ENCODE measurements at places on chromosomes 12 and 14. TPM values are rescaled to one million over a fixed set of nuclear protein-coding genes. Genes with fewer than 3 reads are reported as not detected.

The FGF6 gene
- not detected for total RNA-seq

The RAPGEF3 gene
- total RNA-seq, result 73.4 TPM

The CLEC4A gene
- 4.6 TPM for total RNA-seq

The BCL7A gene
- 5.8 TPM for total RNA-seq

The GPR135 gene
- total RNA-seq, result 6.8 TPM

The HVCN1 gene
- total RNA-seq, result 7.5 TPM

The FOXG1 gene
- total RNA-seq, result 0.09 TPM

The ACVRL1 gene
- total RNA-seq, result 57.6 TPM

Data from sciatic nerve (tissue), 2 donors.